ENCODE measurements at places on chromosomes 7 and 10. TPM values are rescaled to one million over a fixed set of nuclear protein-coding genes. Genes with fewer than 3 reads are reported as not detected.

Gene RPEL1
- not detected for total RNA-seq

Gene HECW1
- 11.8 TPM for total RNA-seq

Gene ADRA2A
- 4.9 TPM for total RNA-seq

Gene NDUFB2
- total RNA-seq, result 252 TPM

Gene CTNNA3
- total RNA-seq, result 9.3 TPM

Gene NCF1
- 1.6 TPM for total RNA-seq

Gene TAS2R5
- 8.6 TPM for total RNA-seq

Gene TSPAN13
- 26.9 TPM for total RNA-seq

Gene SLC35G1
- total RNA-seq, result 8.0 TPM

Gene ETV1
- total RNA-seq, result 20.0 TPM

Gene FZD8
- total RNA-seq, result 20.7 TPM

Gene PIP
- total RNA-seq, result not detected

Gene TUBB8
- not detected for total RNA-seq

Gene TMEM270
- not detected for total RNA-seq

Gene EBLN1
- not detected for total RNA-seq

Gene SEMA3E
- 9.2 TPM for total RNA-seq

Gene CHPF2
- total RNA-seq, result 31.4 TPM

Gene SFRP5
- total RNA-seq, result 68.7 TPM

Gene MSMB
- total RNA-seq, result not detected

Gene ZPBP
- total RNA-seq, result 5.7 TPM

Gene INTS15
- 21.0 TPM for total RNA-seq

Gene VWA2
- 3.0 TPM for total RNA-seq

Gene RSPH10B
- 0.38 TPM for total RNA-seq

Gene DOCK4
- total RNA-seq, result 85.9 TPM

Gene TCAF2
- total RNA-seq, result 2.3 TPM

Gene METTL27
- total RNA-seq, result 5.9 TPM

Gene DGKI
- total RNA-seq, result 21.1 TPM

Gene HSPA12A
- 35.0 TPM for total RNA-seq

Measured in camera-type eye (tissue), 1 donor.